SK-N-MC (cell line): ENCODE measurements at places on chromosomes 4 and X.

GRCh38 chr4:32485956-32486355 is 1765.8 kb downstream of the PCDH7 start:
- DNase-seq, result no peak

DNA sequence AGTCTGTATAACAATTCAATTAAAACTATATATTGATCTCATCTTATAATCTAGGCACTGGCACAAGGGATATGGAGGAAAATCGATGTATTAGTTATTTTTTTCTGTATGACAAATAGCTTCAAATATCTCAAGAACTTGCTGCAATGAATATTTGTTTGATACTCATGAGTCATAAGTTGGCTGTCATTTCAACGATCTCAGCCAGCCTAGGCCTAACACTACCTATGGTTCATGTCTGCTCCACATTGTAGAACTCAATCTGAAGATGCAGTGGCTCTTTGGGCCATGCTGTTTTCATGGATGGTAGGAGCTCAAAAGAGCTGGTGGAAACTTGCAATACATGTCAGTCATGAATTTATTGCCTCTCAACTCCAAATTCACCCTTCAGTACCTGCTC is 44.7 kb downstream of the MAGEB17 start:
- no peak for DNase-seq

DNA sequence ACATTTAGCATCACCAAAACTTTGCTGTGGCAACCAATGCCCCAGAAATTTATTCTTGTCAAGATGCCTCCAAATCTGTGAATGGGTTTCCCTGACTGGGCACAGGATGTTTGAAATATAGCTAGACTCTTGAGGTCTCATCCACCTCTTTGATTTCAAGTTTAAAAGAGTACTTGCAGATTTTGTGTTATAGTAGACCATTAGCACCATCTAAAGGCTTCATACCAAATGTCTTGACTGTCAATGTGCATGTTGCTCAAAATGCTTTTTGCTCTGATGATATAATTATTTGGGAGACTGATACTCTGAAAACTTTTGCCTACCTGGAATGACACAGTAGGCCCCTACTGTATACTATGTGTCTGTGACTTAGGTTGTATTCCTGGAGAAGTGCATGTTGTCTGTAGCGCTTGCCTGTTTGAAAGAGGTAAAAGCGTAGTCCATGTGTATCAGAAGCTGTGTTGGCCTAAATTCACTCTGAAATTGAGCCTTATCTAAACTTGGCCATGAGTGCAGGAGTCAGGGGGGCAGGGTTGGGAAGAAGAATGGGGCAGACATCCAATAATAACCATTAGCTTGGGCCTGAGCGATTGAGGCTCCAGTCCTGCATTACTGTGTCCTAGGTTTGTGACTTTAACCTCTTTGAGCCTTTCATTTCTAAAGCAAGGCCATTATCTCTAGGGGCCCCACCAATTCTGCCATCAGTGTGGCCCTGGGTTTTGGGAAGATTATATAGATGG is 33.8 kb downstream of the NDP start:
- DNase-seq, result no peak

DNA sequence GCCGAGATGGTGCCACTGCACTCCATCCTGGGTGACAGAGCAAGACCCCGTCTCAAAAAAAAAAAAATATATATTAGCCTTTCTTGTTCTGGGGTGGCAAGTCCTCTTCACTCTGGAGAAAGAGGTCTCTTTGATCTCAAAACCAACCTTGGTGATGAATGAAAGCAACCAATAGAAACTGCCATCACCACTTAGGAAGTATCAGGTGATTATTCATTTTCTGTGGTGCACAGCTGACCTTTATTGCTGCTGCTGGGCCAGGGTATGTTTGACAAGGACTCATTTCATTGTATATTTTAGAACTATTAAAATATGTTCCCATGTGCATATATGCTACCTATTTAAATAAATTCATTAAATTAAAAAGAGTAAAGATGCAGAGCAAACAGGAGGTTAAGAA is 76.0 kb upstream of the KIT start:
- no peak for DNase-seq

GRCh38 chr4:1336088-1336491 is 10.9 kb upstream of the UVSSA start:
- DNase-seq, result no peak

DNA sequence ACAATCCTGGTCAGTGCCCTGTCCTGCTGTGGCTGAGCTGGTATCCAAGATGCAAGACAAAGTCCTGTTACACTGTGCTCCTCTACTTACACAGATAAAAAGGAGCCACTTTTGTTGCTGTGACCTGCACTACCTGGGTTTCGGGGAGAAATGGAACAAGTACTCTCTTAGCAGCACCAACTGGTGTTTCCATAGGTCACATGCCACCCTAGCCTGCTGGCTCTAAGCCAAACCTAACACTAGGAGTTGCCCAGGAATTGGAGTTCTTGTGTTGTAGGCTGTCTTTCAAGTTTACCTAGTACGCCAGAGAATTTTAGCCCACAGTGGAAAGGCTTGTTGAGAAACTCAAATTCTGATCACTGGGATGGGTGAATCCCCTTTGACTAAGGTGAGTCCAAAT is 727.4 kb downstream of the FAM133A start:
- DNase-seq, result no peak

DNA sequence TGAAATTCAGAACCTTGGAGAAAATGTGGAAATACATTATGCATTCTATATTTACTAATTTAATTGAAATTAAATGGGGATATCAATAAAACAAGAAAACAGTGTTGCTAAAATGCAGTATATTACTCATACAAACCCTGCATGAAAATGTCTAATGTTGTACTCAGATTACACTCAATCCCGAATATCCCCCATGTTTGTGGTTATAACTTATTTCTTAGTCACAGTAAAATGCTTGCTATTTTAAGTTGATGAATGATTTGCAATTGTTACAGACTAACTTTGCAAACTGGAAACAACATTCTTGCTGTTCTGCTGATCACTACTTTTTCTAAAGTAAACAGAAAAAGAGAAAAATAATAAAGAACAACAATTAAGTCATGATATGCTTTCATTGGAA is 33.1 kb upstream of the ANXA10 start:
- no peak for DNase-seq
